ENCODE measurements at places on chromosomes 1 and 21. TPM values are rescaled to one million over a fixed set of nuclear protein-coding genes. Genes with fewer than 3 reads are reported as not detected.

UFC1 gene
- polyA plus RNA-seq: 122 TPM

IFI44L gene
- 11.8 TPM for polyA plus RNA-seq

GRCh38 chr1:233485385-233485784 is 128.5 kb upstream of the KCNK1 start:
- no peaks in the 10 kb centered on the region for H3K36me3 ChIP-seq
- H3K27ac ChIP-seq: no peak overlapping the region
- no peak overlapping the region for H3K4me3 ChIP-seq
- no peaks in the 10 kb centered on the region for H3K4me1 ChIP-seq

GRCh38 chr1:201783058-201783457 is 45.9 kb upstream of the IPO9 start:
- peak; percentile 50 for DNase-seq
- peaks cover 42% of the 10 kb centered on the region for H3K36me3 ChIP-seq
- peaks cover 5% of the 10 kb centered on the region for H3K4me1 ChIP-seq
- H3K4me3 ChIP-seq: no peak overlapping the region

DNA sequence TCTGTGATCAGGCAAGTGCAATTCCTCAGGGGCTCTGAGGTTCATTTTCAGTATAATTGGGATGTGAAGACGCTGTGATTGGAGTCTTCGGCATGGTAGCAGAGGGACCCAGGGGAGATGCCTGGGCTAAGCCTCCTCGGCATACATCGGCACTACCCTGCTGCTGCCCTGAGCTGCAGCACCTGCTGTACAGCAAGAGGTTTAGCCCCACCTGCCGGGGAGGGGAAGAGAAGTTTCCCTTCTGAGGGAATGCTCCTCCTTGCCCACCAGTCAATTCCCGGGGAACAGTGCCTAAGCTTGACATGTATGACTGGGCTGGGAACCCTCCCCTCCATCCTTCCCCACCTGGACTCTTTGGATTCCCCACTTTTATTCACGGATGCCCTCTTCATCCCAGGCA is 24.9 kb downstream of the CNIH3 start:
- H3K36me3 ChIP-seq: no peaks in the 10 kb centered on the region
- DNase-seq: no peak
- no peaks in the 10 kb centered on the region for H3K27me3 ChIP-seq
- H3K27ac ChIP-seq: no peak overlapping the region
- H3K4me1 ChIP-seq: no peaks in the 10 kb centered on the region

DNA sequence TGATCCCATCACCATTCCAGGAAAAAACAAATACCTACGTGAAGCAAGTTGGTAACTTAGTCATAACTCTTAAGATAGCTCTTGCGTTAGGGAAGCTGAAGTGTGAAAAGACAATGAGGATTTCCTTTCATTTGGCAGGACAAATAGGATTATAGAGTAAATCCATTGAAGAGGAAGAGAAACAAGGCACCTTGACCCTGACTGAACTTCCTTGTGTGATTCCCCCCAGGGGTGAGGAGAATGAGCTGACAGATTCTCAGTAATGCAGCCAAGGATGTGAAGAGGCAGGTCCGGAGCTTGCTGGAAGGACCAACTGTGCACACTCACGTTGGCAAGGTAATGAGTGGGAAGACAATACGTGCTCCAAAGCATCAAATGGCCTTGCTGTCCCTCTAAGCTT is 55.0 kb upstream of the HMCN1 start:
- peaks cover under 1% of the 10 kb centered on the region for H3K4me1 ChIP-seq
- H3K27me3 ChIP-seq: no peaks in the 10 kb centered on the region
- DNase-seq: no peak
- H3K27ac ChIP-seq: no peak overlapping the region
- H3K36me3 ChIP-seq: no peaks in the 10 kb centered on the region
- no peak overlapping the region for H3K4me3 ChIP-seq

- H3K27ac ChIP-seq: no peak overlapping the region
- no peak overlapping the region for H3K4me3 ChIP-seq
- no peaks in the 10 kb centered on the region for H3K4me1 ChIP-seq
- H3K36me3 ChIP-seq: no peaks in the 10 kb centered on the region
- no peak for DNase-seq
Observed at GRCh38 chr1:3155056-3155925, 86.3 kb downstream of the PRDM16 start.

AJAP1 gene
- polyA plus RNA-seq: 0.05 TPM

PRAMEF14 gene
- polyA plus RNA-seq: not detected

DNA sequence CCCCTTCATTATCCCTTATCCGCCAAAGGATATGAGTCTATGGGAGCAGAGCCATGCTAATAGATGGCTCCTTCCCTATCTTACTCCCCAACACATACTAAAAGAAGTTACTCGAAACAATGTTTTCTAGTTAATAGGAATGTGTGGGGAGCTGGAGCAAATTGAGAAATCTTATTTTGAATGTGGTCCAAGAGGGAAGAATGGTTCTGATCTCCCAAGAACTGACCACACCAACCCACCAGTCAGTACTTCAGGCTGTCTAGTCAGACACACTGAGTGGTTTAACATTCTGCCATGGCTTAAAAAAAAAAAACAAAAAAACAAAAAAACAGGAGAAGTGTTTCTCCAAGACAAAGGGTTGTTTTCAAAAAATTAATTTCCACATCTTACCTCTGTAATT is 31.5 kb upstream of the DNASE2B start:
- H3K36me3 ChIP-seq: no peaks in the 10 kb centered on the region
- H3K4me1 ChIP-seq: no peaks in the 10 kb centered on the region
- DNase-seq: no peak
- H3K4me3 ChIP-seq: no peak overlapping the region
- H3K27me3 ChIP-seq: no peaks in the 10 kb centered on the region

- no peak overlapping the region for H3K4me3 ChIP-seq
- no peaks in the 10 kb centered on the region for H3K27me3 ChIP-seq
- H3K36me3 ChIP-seq: no peaks in the 10 kb centered on the region
- no peaks in the 10 kb centered on the region for H3K4me1 ChIP-seq
- H3K27ac ChIP-seq: no peak overlapping the region
Observed at GRCh38 chr1:17199267-17200044, 5.5 kb upstream of the PADI1 start.

DNA sequence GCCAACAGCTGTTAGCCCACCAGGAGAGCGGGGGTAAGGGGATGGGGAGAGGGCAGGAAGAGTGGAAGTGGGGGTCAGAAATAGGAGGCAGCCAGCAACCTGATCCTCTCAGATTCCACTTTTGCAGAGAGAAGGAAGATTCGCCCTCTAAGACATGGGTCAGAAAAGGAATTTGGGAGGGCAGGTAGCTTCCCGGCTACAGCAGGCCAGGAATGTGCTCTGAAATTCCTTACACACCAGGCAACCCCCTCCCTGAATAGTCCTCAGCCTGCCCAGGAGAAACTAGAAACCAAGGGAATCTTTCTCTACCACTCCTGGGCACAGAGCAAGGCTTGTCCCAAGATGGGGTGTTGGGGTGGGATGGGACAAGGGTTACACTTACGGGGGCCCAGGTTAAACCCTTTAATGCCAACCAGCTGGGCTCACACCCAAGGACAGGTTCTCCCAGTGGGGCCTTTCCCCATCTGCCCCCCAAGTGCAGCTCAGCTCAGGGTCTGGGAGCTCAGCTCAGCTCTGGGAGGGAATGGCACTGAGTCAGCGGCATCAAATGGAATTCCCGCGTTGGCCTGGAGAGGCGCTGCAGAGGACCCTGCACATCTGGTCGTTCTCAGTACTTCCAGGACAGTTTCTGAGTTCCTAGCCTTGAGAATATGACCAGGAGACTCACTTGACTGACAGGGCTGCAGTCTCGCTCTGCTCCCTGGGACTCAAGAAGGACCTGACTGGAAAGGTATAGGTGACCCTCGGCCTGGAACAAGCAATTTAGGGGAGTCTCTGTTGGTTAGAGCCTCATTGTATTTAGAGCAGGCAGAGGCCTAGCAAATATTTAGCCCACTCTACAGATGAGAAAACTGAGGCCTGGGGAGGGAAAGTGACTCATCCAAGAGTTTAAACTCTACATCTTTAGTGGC is 761 bp downstream of the TNNT2 start:
- peaks cover 3% of the 10 kb centered on the region for H3K4me1 ChIP-seq
- H3K4me3 ChIP-seq: no peak overlapping the region
- no peaks in the 10 kb centered on the region for H3K36me3 ChIP-seq
- H3K27me3 ChIP-seq: peaks cover 5% of the 10 kb centered on the region
- H3K27ac ChIP-seq: peak overlapping the region; percentile 95

DNA sequence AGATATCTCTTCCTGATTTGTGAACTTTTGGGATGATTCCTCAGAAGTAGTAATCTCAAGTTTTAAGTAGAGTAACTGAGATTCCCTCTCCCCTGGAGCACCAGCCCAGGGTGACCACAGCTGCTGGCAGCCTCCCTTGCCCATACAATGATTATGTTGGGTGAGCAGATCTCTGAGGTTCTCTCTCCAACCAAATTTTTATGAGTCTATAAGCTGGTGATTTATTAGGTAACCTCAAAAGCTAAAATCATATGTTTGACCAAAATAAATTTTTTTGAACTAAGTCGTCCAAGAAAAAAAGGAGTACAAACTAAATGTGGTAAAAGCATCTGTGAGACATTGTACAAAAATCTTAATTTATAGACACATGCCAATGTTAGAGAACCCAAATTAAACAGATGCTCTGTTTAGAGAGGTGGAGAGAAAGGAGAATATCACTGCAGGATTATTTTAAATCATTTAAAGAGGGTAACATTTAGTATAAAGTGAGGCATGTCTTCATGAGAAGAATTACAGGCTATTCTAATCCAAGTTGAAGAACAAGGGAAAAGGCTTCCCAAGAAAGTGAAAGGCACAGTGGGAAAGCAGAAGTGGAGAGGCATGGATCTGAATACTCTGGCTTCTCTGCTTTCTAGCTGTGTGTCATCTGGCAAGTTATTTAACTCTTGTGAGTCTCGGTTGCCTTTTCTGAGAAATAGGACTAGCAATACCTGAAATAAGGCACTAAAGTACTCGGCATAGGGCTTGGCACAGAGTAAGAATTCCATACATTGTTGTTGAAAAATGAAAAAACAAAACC is 2.5 kb downstream of the AKNAD1 start:
- no peaks in the 10 kb centered on the region for H3K36me3 ChIP-seq
- no peaks in the 10 kb centered on the region for H3K4me1 ChIP-seq
- no peak for DNase-seq
- H3K27ac ChIP-seq: no peak overlapping the region

CITED4 gene
- polyA plus RNA-seq: 4.7 TPM

DNA sequence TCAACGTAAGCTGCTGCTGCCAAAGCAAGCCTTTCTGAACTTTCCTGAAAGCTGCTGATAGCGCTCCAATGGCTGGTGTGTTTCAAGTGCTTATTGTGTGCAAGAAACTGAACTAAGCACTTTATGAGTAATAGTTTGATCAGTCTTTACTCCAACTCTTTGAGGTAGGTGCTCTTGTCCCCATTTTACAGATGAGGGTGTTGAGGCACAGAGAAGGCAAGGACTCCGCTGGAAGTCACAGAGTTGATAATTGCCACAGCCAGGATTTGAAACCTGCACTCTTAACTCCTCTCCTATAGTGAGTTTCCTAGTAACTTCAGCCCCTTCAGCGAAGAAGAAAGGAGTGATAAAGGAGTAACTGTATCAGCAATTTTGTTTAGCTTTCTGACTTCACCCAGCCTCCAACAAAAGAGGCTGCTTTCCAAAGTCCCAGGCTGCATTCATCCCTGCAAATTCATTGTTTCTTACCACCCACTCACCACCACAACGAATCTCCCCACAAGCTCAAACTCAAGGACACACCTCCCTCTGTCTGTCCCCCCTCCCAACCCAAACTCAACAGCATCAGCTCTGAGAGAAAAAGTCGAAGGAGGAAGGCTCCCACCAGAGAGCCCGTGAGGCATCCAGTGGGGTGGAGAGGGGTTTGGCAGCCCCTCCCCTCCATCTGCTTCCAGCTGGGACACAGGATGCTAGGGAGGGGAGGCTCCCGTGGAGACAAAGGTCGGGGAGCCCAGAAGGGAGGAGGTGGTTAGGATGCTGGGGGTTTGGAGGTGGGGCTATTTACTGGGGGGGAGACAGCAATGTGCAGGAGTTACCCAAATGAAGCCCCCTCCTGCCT is 139.6 kb downstream of the NAV1 start:
- no peaks in the 10 kb centered on the region for H3K36me3 ChIP-seq
- DNase-seq: peak; percentile 44
- peaks cover 15% of the 10 kb centered on the region for H3K4me1 ChIP-seq
- H3K4me3 ChIP-seq: no peak overlapping the region
- no peaks in the 10 kb centered on the region for H3K27me3 ChIP-seq

- H3K4me3 ChIP-seq: no peak overlapping the region
- peaks cover 8% of the 10 kb centered on the region for H3K4me1 ChIP-seq
- peak; percentile 31 for DNase-seq
- H3K27me3 ChIP-seq: no peaks in the 10 kb centered on the region
Observed at GRCh38 chr21:45152265-45152746, 77.9 kb downstream of the ADARB1 start.

- DNase-seq: no peak
- H3K27me3 ChIP-seq: no peaks in the 10 kb centered on the region
- no peaks in the 10 kb centered on the region for H3K36me3 ChIP-seq
Observed at GRCh38 chr1:90486134-90486824, 230.8 kb downstream of the BARHL2 start.

GRCh38 chr1:203207751-203208150 is 21.2 kb upstream of the CHI3L1 start:
- H3K4me3 ChIP-seq: no peak overlapping the region
- H3K27ac ChIP-seq: no peak overlapping the region
- H3K4me1 ChIP-seq: peaks cover 3% of the 10 kb centered on the region
- peaks cover 13% of the 10 kb centered on the region for H3K27me3 ChIP-seq

GRCh38 chr1:29668551-29669157 is 432.3 kb downstream of the PTPRU start:
- no peak overlapping the region for H3K4me3 ChIP-seq
- peaks cover 11% of the 10 kb centered on the region for H3K27me3 ChIP-seq
- H3K27ac ChIP-seq: no peak overlapping the region
- no peaks in the 10 kb centered on the region for H3K4me1 ChIP-seq

DNA sequence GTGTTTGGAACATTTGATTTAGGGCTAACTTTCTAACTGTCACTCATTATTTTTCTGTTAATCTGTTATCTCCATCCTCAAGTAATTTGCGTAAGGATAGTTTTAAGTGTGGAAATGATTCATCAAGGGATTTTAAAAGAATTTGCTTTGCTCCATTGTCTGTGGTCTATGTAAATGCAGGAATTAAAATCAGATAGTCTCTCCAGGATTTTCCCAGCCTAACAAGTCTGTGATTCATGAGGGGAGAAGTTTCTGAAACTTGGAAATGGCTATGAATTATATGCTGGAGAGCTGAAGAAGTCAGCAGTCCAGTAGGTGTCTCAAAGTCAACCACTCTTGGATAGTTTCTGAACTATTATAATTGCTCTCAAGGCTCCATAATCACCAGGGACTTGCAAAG is 264.5 kb downstream of the MRPL39 start:
- no peak for DNase-seq
- no peaks in the 10 kb centered on the region for H3K36me3 ChIP-seq
- no peaks in the 10 kb centered on the region for H3K4me1 ChIP-seq
- no peaks in the 10 kb centered on the region for H3K27me3 ChIP-seq

GRCh38 chr1:183022202-183023145 is 746 bp upstream of the LAMC1 start:
- peak overlapping the region; percentile 100 for H3K27ac ChIP-seq
- no peaks in the 10 kb centered on the region for H3K36me3 ChIP-seq
- DNase-seq: peak; percentile 92
- H3K27me3 ChIP-seq: no peaks in the 10 kb centered on the region
- peaks cover 9% of the 10 kb centered on the region for H3K4me1 ChIP-seq

CHIA gene
- polyA plus RNA-seq: 0.47 TPM

MCOLN2 gene
- polyA plus RNA-seq: 4.2 TPM
